ENCODE measurements at places on chromosomes 12 and 14.
A peak's percentile ranks its signal among the peaks of the same experiment; 100 is the strongest.

DNA sequence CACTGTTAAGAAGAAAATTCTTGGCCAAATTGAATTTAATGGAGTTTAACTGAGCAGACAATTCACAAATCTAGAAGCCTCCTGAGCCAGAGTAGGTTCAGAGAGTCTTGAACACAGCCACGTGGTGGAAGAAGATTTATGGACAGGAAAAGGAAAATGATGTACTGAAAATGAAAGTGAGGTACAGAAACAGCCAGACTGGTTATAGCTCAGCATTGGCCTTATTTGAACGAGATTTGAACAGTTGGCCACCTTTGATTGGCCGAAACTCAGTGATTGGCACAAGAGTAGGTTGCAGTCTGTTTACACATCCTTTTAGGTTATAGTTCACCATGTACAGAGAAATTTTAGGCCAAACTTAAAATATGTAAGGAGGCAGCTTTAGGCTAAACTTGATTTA is 9.9 kb downstream of the OAS2 start:
- no peak for DNase-seq

GRCh38 chr12:5440978-5441377 is 9.1 kb downstream of the NTF3 start:
- DNase-seq, result no peak

DNA sequence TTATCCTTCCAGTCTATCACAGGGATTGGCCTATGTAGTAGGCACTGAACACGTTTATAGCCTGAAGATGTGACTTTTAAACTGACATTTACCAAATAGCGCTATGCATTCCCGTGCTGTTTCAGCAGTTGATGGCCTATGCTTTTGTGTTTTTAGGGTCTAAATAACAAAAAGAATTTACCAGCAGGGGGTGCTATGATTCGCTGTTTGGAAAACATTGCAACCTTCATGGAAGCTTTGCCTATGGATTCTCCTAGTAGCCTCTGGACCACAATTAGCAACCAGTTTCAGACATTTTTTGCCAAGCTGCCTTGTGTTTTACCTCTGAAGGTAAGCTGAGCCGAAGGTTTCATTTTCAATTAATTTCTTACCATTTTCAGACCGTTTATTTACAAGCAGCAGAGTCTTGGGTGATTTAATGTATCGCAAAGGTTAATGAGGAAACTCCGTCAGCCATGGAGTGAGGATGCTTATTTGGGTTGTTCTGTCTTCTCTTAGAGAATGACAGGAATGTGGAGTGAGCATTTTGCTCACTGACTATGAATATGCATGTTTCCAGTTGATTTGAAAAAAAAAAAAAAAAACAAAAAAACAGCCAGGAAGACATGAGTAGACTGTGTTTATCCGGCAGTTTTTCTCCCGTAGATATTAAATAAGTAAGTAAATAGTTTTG is 133.1 kb downstream of the PRIMA1 start:
- no peak for DNase-seq

DNA sequence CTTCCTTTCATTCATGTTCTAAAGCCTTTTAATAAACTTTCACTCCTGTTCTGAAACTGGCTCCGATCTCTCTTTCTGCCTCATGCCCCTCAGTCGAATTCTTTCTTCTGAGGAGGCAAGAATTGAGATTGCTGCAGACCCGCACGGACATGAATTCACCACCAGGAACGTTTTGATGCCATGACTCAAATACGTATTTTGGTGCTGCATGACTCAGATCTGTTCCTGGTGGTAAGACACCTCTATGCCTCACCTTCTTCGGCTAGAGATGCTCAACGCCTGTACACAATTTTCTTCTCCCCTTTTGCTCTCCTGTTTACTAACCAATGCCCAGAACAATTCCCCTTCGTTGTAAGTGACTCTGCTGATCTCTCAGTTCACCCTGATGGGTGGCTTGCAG is 52.0 kb upstream of the RIMBP2 start:
- DNase-seq, result no peak

DNA sequence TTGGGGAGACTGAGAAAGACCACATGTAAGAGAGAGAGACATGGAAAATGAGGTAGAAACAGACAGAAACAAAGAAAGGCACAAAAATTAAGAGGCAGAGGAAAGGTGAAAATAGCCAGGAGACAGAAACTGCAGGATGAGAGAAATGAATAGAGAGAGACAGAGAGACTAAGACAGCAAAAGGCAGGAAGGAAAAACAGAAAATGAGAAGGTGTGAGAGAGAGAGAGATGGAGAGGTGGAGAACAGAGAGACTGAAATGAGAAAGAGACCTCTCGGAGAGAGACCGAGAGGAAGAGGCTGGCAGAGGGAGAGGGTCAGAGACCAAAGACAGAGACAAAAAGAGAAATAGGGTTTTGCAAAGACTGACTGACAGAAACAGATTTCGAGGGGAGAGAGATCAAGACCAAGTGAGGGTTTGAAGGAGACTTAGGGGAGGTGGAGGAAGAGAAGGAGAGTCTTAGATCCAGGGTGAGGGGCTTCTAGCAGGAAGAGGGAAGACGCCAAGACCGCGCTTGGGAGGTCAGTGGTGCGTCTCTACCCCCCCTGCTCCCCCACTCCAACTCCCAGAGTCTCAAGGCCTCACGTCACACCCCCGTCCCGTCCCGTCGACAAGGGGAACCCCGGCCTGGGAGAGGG is 1.1 kb upstream of the AQP5 start:
- no peak for DNase-seq

DNA sequence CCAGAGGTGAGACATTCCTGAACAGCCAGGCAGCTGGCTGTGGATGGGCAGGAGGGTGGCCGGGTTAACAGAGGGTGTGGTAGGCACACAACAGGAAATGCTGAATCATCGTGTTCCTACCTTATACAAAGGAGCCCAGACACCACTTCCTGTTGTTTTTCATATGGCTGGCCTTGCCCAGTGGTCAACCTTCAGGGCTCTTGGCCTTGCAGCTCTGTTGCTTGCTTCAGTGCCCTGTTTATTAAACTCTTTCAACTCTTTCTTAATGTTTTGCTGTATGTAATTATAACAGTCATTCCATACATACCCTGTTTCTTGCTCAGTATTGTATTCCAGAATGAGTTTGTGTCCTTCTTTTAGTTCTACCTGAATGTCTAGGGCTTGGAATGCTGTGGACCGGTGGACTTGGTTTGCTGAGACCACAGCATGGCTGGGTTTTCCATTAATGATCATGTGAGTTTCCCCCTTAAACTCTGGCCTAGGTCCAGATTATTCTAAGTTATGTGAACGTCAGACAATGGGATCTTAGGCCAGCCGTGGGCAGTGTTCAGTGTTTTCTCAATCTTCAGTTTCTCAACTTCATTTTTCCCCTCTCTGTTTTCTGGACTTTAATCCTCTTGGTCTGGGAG is 11.9 kb downstream of the CFAP54 start:
- peak; percentile 33 for DNase-seq

DNA sequence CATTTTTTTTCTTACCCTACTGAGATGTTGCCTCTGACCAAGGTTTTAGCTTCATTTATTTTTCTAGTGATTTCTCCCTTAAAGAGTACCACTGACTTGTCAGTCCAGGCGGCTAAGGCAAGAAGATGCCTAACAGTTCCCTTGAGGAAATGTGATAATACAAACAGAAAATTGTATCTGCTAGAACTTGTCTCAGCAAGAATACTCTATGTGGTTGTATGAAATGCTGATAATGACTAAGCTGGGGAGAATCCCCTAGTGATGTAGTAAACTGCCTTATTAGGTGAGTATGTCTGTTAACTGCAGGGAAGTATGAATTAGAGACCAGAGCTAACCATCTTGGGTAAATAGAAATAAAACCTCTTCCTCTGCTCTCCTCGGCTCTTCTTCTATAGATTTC is 6.7 kb downstream of the C12orf54 start:
- DNase-seq, result no peak

DNA sequence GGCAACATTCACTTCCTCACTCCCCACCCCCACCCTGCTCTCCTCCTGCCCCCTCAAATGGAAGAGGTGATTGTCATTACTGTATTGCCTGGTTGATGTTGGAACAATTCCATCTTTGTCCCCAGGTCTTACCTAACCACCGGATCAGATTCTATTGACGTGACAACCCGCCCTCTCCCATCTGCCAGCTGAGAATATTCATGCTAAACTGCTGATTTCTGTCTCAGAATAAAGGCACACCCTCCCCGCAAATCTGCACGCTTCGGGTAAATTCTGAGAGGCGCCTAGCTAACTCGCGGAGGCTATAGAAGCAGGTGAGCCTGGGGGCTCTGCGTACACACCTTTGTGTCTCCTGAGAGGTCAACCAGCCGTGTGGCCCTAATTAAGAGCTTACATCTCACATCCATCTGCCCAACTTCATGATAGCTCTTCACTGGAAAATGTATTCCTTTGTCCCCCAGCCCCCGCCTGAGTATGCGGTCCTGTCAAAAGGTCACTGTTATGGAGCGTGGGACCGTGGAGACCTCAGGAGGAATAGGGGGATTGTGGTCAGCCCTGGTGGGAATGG is 1054.3 kb downstream of the VRK1 start:
- DNase-seq, result no peak

GRCh38 chr14:91466192-91466591 is 43.9 kb downstream of the PPP4R3A start:
- no peak for DNase-seq

- DNase-seq, result no peak
Observed at GRCh38 chr14:45673420-45673819, 420.4 kb upstream of the MIS18BP1 start.

DNA sequence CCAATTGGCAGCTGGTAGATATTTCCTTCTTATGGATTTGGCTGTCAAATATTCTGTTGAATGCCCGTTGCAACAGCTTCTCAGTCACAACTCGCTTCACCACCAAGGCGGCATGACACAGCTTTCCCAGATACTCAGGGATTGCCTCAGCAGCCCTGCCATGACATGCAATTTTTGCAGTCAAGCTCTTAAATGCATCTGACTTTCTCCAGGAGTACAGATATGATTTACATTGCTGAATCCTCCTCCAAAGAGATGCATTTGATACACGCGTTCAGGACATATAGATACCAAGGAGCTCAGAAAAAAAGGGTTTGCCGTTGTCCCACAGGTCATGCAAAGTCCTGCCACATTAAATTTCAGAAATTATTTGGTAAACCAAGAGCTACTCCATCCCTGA is 6.5 kb downstream of the KRT5 start:
- DNase-seq, result no peak

DNA sequence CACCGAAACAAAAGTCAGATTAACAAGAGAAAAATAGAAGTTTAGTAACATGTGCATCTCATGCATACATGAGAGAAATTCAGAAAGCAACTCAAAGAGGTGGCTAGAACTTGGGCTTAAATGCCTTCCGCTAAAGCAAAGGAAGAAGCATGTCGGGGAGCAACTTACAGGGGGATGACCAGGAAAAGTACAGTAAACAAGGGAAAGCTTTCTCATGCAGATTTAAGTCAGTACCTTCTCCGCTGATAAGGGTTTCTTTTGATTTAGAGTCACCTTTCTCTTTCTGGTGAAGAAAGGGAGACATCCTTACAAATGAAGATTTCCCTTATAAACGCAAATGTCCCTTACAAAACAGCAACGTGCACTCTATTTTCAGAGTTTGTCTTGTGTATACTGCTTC is 6.0 kb upstream of the RNASE6 start:
- DNase-seq, result no peak

Data from stimulated activated naive CD8-positive, alpha-beta T cell treated with anti-CD3 and anti-CD28 coated beads, Interleukin-15, Interleukin-2, amounts not matched to agents 100 U/mL and 50 U/mL, for 24 hours (primary cell).